ENCODE measurements at places on chromosomes 5 and 9.

DNA sequence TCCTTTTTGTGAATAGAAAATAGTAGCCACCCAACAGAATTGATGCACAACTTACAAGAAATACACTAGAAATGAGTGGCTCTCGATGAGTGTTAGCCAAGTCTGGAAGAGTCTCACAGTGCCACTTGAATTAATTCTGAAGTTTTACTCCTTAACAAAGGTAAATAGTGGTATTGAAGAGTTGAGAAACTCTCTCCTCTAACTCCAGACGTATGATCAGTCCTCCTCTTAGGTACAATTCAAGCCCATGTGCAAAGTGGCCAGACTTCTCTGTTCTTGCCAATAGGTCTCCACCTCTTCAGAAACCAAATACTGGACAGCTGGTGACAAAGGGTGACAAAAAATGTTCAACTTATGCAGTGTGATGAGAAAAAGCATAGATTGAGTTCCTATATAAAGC lies 38.5 kb upstream of the ADAMTS16 start:
- no peak for DNase-seq

GRCh38 chr5:104915226-104915625 lies 1352.6 kb upstream of the NUDT12 start:
- DNase-seq, result no peak

GRCh38 chr9:16236882-16237281 lies 633.6 kb downstream of the BNC2 start:
- DNase-seq, result no peak

DNA sequence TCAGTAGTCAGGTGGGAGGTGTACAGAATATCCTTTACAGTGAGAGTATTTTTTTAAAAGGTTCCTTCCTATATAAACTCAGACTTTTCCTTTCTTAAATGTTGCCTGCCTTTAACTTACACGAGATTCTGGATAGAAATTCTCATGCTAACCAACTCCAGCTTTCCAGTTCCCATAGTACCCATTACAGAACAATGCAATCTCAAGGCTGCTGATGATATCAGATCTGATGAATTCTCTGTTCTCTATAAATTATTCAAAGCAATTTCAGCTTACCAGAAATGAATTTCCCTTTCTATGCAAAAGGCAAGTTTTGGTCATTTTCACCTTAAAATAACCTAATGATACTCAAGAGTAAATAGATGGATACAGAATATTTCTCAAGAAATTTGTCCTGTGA lies 90.3 kb downstream of the NUDT12 start:
- no peak for DNase-seq

DNA sequence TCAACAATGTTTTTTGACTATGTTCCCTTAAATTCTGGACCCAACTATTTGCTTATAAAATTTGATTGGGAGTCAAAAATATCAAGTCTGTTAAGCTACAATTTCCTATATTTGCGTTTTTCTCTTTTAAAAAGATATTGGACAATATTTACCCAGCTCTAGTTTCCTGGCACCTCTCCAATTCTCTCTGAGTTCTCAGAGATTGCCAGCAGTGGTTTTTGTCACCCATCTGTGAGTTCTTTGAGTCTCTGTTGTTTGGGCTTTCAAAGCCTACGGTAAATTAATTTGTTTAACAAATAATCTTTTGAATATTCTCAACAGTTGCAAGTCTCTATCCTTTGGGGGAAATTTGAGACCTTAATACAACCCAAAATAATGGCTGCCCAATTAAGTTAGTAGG lies 174.2 kb upstream of the PUM3 start:
- no peak for DNase-seq

GRCh38 chr5:65026816-65027548 lies 258.3 kb downstream of the CWC27 start:
- DNase-seq, result no peak

DNA sequence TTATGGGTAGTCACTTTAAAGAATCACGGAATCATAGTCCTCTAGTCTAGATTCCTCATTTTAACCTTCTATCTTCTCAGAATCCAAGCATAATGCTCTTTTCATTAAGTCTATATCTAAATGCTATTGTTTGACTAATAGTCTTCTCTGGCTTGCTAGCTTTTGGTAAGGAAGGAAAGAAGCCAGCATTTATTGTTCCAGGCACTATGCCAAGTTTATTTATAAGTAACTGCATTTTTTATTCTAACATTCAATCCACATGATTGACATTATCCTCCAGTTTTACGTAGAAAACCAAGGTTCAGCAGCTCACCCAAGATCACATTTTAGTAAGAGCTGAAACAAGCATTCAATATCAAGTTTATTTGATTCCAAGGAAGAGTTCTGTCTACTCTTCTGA lies 254.2 kb downstream of the SAXO1 start:
- DNase-seq, result no peak

- DNase-seq, result no peak
Observed at GRCh38 chr5:41112486-41113455, 41.6 kb upstream of the MROH2B start.

GRCh38 chr5:180832638-180833068 lies 28.4 kb downstream of the ZFP62 start:
- no peak for DNase-seq

DNA sequence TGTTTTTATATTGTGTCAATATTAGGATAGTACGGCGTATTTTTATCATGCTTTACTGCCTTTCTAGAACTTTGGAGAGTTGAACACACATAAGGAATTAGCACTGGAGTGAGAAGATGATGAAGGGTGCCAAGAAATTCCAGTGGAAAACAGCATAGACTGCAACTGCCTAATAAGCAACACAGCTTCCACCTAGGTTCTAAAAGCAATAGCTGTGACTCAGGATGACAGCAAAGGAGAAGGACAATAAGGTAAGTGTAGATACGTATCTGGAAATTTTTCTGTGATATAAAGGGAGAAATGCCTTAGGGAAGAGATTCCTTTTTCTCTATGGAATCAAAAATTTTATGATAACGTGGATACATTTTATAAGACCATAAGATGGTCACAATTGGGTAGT lies 7.4 kb downstream of the PTPRD start:
- no peak for DNase-seq

DNA sequence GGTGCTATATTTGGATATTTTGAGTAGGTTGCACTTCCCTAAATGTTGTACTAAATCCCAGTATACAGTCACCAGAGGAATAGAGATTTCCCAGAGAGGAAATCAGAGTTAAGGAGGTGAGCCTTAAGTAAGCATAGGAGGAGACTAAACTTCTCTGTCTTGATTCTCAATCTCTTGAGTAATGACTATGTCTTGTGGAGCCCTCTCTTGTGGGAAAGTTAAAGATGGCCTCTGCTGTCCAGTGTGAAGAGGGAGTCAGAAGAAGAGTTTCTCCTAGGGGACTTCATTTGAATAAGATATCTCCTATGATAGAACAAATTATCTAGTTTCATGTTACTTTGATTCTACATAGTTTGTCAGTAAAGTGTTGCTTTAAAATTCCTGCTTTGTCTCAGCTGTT lies 502.5 kb downstream of the PDE4D start:
- DNase-seq, result no peak

GRCh38 chr9:134783699-134784039 lies 96.9 kb upstream of the FCN2 start:
- DNase-seq, result no peak

GRCh38 chr5:137220523-137220927 lies 278.6 kb downstream of the SPOCK1 start:
- peak; percentile 66 for DNase-seq

DNA sequence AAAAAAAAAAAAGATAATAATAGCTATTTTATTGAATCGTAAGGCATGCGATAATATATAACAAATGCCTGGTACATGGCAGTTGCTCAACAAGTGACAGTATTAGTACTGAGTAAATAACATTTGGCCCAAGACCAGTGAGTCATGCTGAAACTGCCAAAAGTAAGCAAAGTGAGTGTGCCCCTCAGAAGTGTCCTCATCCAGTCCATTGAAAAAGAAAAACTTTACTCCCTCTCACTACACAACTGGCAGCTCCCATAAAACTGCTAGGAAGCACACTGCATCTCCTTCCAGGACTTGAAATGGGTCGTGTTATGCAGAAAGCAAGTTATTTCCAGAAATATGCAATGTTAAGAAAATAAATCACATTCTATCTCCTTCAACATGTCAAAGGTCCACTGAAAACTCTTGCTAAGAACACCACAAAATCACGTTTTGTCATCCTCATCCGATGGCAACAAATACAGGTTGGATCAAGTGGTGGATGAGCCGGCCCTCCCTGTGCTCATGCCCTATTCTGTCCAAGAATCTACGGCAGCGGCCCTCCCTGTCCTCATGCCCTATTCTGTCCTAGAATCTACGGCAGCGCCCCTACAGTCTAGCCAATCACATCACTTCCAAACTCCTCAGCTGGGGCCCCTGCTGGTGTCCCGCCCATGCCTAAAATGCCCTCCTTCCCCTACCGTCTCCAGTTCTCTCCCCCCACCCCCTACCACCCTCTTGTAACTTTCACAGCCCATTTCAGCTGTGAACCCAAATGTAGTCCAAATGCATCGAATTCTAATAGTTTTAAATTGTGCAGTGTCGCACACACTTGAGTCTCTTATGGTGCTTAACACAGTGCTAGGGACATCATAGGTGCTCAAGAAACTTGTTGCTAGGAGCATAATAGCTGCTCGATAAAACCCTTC lies 12.5 kb downstream of the PTCH1 start:
- no peak for DNase-seq

- no peak for DNase-seq
Observed at GRCh38 chr5:91787718-91788117, 404.6 kb upstream of the ARRDC3 start.

DNA sequence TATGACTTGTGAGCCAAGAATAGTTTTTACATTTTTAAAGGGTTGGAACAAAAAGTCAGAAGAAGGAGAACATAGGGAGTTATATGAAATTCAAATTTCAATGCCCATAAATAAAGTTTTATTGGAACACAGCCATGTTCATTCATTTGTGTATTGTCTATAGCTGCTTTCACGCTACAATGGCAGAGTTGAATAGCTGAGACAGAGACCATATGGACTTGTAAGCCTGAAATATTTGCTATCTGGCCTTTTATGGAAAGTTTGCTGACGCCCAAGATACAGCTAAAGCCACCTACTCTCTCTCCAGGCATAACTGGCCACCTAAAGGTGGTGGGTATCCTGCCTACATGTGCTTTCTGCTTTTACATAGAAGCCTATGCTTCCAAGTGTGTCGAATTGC lies 10.9 kb downstream of the DAB2IP start:
- DNase-seq, result no peak

- no peak for DNase-seq
Observed at GRCh38 chr9:89563571-89564345, 41.1 kb upstream of the GADD45G start.

- no peak for DNase-seq
Observed at GRCh38 chr5:143402017-143402552, 1.4 kb downstream of the NR3C1 start.

- DNase-seq, result no peak
Observed at GRCh38 chr5:125499636-125500332, 753.3 kb upstream of the ZNF608 start.

DNA sequence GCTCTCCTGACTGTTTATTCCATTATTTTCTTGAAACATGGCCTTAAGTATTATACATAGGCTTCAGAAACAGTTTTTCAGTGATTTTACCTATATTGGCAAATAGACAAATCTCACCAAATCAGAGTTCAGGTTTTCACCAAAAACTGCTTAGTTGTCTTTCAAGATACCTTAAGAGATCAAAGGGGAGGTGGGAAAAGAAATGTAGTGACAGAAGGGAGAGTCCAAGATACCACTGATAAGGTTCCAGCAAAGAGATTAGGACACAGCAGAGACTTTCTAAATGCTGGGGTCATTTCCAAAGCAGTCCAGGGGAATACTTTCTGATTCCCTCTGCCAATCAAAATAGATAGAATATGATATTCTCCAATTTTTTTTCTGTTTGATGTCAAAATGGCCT lies 73.7 kb upstream of the IQGAP2 start:
- no peak for DNase-seq

GRCh38 chr5:1035421-1036405 lies 27.1 kb downstream of the NKD2 start:
- DNase-seq, result no peak

DNA sequence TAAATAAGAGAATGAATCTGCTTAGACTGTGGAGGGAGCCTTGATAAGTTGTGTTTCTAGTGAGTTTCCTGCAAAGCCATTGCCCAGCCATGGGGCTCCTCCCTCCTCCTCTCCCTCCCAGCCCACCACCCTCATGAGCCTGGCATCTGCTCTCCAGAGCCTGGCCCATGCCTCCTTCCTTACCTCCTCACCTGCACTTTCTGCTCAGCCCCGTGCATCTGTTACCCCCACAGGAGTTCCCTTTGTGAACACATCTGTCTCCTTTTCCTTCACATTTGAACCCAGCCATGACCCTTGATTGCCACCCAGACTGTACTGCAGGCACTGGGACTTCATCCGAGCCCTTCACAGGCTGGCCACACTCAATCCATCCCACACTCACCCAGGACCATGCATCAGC lies 395.6 kb downstream of the IRX2 start:
- no peak for DNase-seq

- DNase-seq, result no peak
Observed at GRCh38 chr5:12459326-12459725, 555.1 kb upstream of the CTNND2 start.

GRCh38 chr5:181207214-181207959 lies 2.4 kb upstream of the TRIM7 start:
- DNase-seq, result no peak

DNA sequence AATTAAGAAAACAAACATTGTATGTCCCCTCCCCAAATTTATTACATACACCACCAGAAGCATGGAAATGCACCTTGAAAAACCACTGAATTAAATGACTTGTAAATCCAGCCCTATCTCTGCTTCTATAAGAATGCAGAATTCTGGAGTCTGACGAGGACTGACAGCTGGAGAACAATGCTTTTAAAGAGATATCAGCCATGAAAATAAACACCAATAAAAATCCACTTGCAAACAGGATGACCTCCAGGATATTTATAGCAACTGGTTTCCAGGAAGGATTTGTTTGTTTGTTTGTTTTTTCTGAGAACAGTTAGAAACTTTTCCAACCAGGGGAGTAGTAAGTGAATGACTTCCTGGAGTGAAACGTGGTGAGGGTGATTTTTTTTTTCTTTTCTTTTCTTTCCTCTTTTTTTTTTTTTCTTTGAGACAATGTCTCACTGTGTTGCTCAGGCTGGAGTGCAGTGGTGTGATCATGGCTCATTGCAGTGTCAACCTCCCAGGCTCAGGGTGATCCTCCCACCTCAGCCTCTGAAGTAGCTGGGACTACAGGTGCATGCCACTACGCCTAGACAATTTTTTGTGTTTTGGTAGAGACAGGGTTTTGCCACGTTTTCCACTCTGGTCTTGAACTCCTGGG lies 38.7 kb upstream of the SLC36A1 start:
- DNase-seq, result no peak

GRCh38 chr9:8683496-8683895 lies 883.9 kb upstream of the DMAC1 start:
- DNase-seq, result no peak

- DNase-seq, result no peak
Observed at GRCh38 chr5:162699361-162699760, 631.8 kb downstream of the GABRG2 start.
